NCI-H1048 (cell line): ENCODE measurements at places on chromosomes 4 and X.

GRCh38 chrX:48520455-48520854 lies 1.2 kb upstream of the EBP start:
- DNase-seq, result no peak

DNA sequence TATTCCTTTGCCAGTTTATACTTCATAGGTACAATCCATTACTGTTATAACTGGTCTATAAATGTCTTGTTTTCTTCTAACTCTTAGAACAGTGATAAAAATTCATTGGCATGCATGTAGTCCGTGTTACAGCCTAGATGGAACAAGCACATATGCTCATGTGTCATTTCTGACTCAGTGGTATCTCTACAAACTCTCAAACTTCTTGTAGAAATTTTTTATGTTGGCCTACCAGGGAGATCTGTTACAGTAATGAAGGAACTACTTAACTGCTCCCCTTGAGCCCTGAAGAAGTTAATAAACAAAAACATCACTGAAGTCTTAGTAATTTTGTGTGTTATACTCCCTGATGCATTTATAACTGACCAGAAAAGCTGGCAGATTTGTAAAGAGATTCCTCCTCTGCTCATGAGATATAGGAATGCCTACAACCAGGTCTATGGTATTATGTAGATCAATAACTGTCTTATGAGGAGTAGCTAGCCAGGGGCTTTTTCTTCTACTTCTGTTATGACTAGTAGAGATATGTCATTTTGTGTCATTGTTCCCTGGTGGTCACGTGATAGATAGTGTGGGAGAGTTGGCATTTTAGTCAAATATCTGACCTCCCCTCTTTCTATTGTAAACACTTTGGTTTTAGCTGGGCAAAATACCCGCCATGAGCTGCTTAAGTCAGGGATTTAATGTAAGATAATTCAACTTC lies 53.7 kb upstream of the FAAH2 start:
- no peak for DNase-seq

DNA sequence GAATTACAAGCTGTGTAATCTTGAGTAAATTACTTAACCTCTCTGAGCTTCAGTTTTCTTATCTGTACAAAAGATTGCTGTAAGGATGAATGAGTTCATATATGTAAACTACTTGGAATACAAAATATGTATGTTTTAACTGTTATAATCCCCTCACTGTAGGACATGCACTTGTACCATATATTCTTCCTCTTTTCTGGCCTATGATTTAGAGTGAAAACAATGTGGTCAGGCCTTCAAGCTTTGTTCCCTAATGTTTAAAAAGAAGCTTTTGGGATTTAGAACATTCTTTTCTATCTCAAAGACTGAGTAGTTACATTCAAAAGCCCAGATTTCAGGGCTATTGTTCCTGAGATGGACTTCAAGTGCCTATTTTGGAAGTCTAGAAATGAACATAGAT lies 26.7 kb upstream of the GPRIN3 start:
- no peak for DNase-seq

- no peak for DNase-seq
Measured at GRCh38 chr4:81227138-81227537, 12.1 kb upstream of the PRKG2 start.

DNA sequence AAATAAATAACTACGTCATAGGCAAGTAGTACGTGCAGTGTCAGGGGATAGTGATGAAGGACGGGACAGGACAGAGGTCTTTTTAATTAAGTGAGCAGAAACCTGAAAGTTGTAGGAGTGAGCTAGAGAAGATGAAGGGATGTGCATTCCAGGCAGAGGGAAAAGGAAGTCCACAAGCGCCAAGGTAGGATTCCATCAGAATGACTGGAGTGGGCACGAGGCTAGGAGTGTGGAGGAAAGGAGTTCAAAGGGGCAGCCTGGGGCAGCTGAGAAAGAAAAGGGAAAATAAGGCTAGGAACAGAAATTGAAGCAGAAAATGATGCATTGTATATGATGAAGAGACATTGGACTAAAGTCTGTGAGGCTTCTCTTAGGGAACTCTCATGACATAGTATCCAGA lies 192.2 kb upstream of the TLL1 start:
- DNase-seq, result no peak

- DNase-seq, result no peak
Measured at GRCh38 chr4:7417639-7418038, 17.1 kb downstream of the PSAPL1 start.

DNA sequence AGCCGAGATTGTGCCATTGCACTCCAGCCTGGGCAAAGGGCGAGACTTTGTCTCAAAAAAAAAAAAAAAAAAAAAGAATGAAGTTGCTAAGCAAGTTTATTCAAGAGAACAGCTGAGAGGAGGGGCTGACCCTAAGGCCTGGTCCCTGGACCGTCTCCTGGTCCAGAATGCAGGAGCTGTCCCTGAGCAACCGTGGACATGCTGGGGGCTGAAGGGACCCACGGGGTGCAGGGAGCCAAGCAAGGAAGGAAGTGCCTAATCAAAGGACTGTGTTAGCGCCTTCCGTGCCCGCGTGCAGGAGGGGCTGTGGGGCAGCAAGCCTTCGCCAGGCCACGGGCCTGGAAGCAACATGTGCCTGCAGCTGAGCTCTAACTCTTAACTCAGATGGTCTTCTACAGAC lies 39.1 kb upstream of the CDKN2AIP start:
- no peak for DNase-seq
